Naive thymus-derived CD4-positive, alpha-beta T cell (primary cell): ENCODE measurements at places on chromosomes 7 and 10. TPM values are rescaled to one million over a fixed set of nuclear protein-coding genes. Genes with fewer than 3 reads are reported as not detected.

GRCh38 chr7:4006687-4007086 lies 675.4 kb upstream of the FOXK1 start:
- H3K4me3 ChIP-seq = no peak overlapping the region
- H3K27ac ChIP-seq = no peak overlapping the region
- no peak for DNase-seq
- no peaks in the 10 kb centered on the region for H3K36me3 ChIP-seq
- no peaks in the 10 kb centered on the region for H3K27me3 ChIP-seq

DNA sequence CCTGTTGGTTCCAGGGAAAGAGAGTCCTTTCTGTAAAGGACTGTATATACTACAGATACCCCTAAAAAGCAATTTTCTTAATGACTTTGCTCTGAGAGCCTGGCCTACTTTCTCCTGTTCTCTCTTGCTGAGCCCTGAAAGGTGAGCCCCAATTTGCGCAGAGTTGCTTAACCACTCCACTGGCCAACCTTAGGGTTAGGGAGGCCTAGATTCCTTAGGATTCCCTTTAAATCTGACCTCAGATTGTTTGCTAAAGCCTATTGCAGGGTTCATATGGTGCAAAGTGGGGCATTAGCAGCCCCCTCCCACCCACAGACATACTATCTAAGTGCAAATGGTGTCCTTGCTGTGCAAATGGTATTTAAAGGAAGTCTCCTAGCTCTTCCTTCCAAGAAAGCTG lies 164.2 kb downstream of the RNLS start:
- H3K36me3 ChIP-seq = no peaks in the 10 kb centered on the region
- H3K4me1 ChIP-seq = no peaks in the 10 kb centered on the region
- no peak for DNase-seq
- H3K27me3 ChIP-seq = no peaks in the 10 kb centered on the region
- H3K4me3 ChIP-seq = no peak overlapping the region

DNA sequence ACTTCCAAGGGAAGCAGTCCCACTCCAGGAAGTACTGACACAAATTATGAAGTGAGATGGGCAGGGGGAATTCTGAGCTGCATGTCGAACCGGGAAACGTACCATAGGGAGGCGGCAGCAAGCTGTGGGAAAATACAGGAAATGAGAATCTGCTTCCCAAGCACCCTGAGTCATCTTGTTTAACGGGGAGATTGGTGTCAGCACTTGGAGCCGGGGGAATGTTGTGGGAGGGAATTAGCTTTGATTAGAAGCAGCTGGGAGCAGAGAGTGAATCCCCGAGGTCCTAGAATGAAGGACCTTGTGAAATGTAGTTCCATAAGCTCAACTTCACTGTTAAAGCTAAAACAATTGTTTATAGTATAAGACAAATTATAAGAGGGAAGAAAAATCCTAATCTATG lies 141.4 kb upstream of the PRKCQ start:
- H3K4me1 ChIP-seq = no peaks in the 10 kb centered on the region
- DNase-seq = no peak
- H3K27me3 ChIP-seq = no peaks in the 10 kb centered on the region
- H3K4me3 ChIP-seq = no peak overlapping the region
- H3K36me3 ChIP-seq = no peaks in the 10 kb centered on the region
- no peak overlapping the region for H3K27ac ChIP-seq

DNA sequence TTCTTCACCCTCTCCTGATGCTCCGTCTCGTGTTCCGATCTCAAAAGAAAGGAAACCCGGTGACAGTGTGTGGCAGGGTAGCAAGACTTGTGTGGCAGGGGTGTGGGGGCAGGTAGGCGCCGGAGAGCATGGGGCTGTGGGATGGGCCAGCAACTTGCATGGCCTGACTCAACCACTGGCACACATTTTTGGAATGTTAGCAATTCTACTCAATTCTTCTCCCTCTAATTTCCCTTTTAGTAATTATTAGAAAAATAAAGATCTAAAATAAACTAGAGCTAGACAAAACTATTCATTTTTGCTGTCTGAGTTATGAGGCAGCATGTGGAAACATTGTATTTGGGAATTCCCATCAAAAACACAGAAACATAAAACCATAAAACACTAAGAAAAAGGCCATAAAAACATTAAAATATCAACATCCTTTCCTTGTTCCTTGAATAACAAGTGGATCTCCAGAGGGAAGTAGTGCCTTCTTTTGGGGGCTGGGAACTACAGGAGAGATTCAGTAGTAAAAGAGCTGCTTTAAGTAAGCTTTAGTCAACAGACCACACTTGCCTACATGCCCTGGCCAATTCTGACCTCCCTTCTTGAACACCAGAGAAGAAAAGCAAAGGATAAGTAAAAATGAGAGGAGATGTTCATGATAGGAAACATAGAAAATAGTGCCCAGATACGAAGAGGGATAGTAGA lies 21.8 kb downstream of the SEMA3C start:
- H3K36me3 ChIP-seq = no peaks in the 10 kb centered on the region
- no peaks in the 10 kb centered on the region for H3K27me3 ChIP-seq
- no peaks in the 10 kb centered on the region for H3K4me1 ChIP-seq
- no peak for DNase-seq
- H3K4me3 ChIP-seq = no peak overlapping the region

- no peak overlapping the region for H3K27ac ChIP-seq
- H3K4me3 ChIP-seq = no peak overlapping the region
- H3K4me1 ChIP-seq = no peaks in the 10 kb centered on the region
Observed at GRCh38 chr10:866577-866941, 64.9 kb downstream of the LARP4B start.

DNA sequence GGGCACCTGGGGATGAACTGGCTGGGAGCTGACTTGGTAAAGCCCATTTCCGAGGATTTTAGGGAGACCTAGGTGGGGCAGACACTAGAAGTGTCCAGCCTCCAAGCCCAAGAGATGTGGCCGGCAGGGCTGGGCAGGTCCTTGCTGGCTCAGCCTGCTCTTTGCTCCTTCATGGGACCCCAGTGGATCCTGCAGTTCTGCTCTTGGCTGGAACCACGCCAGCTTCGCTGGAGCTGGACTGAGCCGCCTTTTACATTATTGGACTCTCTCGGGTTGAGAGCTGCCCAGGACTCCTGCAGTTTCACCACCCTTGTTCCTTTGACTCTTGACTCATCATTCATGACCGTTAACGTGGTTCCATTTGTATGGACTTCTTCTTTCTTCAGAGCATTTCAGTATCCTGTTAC lies 5.7 kb downstream of the PPIF start:
- no peak overlapping the region for H3K4me3 ChIP-seq
- peaks cover 10% of the 10 kb centered on the region for H3K36me3 ChIP-seq

DNA sequence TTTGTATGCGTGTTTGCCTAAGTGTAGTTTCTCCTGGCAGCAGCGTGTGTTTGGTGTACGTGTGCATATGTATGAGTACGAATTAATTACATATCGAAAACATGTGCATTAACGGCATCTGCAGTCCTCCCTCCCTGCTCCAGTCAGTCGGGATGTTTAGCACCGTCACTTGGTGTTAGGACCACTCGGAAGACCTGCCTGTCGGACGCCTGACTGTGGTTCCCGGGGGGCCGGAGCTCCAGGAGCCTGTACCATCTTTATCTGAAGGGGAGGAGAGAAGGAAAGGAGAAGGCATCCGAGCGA lies 1.1 kb upstream of the CNTNAP2 start:
- no peak overlapping the region for H3K4me3 ChIP-seq
- peaks cover 3% of the 10 kb centered on the region for H3K27me3 ChIP-seq
- no peaks in the 10 kb centered on the region for H3K36me3 ChIP-seq
- no peaks in the 10 kb centered on the region for H3K4me1 ChIP-seq
- DNase-seq = no peak

GRCh38 chr7:155584261-155584660 lies 37.9 kb upstream of the CNPY1 start:
- H3K27ac ChIP-seq = no peak overlapping the region
- H3K4me1 ChIP-seq = no peaks in the 10 kb centered on the region
- no peak for DNase-seq

GRCh38 chr10:125482108-125482507 lies 200.9 kb downstream of the TEX36 start:
- no peaks in the 10 kb centered on the region for H3K36me3 ChIP-seq
- no peak for DNase-seq
- no peak overlapping the region for H3K4me3 ChIP-seq
- no peaks in the 10 kb centered on the region for H3K27me3 ChIP-seq

GRCh38 chr7:33831389-33832141 lies 73.8 kb upstream of the BMPER start:
- H3K4me1 ChIP-seq = no peaks in the 10 kb centered on the region
- no peaks in the 10 kb centered on the region for H3K27me3 ChIP-seq
- no peak overlapping the region for H3K4me3 ChIP-seq
- H3K27ac ChIP-seq = no peak overlapping the region

DNA sequence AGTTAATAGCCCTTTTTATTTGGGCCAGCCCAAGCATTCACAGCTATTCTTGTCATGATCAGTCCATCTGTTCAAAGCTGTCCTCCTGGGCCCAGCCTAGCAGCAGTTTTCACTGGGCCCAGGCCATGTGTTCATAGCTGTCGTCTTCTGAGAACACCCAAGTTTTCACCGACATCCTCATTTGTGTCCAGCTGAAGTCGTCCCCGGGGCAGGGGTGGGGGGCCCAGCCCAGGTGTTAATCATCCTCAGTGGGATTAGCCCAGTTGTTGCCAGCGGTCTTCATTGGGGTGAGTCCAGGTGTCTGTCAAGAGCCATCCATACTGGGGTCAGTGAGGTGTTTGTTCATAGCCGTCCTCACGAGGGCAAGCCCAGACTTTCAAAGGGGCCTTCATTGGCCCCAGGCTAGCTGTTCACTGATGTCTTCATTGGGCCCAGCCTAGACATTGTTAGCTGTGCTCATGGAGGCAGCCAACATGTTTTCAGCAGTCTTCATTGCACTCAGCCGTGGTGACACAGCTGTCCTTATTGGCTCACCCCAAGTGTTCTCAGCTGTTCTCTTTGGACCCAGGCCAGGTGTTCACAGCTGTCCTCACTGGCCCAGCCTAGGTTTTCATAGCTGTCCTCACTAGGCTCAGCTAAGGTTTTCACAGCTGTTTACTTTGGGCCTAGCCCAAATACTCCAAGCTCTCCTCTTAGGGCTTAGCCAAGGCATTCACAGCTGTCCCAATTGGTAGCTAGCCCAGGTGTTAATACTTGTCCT lies 10.0 kb downstream of the FRG2B start:
- H3K27ac ChIP-seq = no peak overlapping the region
- H3K4me1 ChIP-seq = no peaks in the 10 kb centered on the region
- H3K4me3 ChIP-seq = no peak overlapping the region
- DNase-seq = no peak
- H3K36me3 ChIP-seq = no peaks in the 10 kb centered on the region

DNA sequence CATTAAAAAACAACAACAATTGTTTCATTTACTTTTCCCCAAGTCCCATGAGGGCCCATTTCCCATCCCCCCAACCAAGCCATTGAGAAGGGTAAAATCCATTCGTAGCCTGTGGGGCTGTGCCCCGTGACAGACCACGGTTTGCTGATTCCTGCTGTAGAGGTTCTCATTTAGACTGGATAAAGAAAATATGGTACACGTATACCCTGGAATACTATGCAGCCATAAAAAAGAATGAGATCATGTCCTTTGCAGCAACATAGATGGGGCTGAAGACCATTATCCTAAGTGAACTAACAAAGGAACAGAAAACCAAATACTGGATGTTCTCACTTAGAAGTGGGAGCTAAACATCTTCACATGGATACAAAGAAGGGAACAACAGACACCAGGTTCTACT lies 44.9 kb downstream of the ZNF783 start:
- H3K4me3 ChIP-seq = no peak overlapping the region
- H3K36me3 ChIP-seq = no peaks in the 10 kb centered on the region
- H3K27ac ChIP-seq = no peak overlapping the region

GRCh38 chr7:28181416-28181815 lies 821 bp upstream of the JAZF1 start:
- H3K4me1 ChIP-seq = peaks cover 11% of the 10 kb centered on the region
- DNase-seq = no peak
- H3K27ac ChIP-seq = no peak overlapping the region
- no peaks in the 10 kb centered on the region for H3K27me3 ChIP-seq
- no peaks in the 10 kb centered on the region for H3K36me3 ChIP-seq
- no peak overlapping the region for H3K4me3 ChIP-seq

OR2A42 gene
- total RNA-seq = 0.07 TPM

SH2B2 gene
- 2.0 TPM for total RNA-seq

NPFFR1 gene
- total RNA-seq = not detected

OR2A1 gene
- not detected for total RNA-seq

ADAP1 gene
- total RNA-seq = 68.6 TPM
